ENCODE measurements at places on chromosomes 2 and 18. TPM values are rescaled to one million over a fixed set of nuclear protein-coding genes. Genes with fewer than 3 reads are reported as not detected.

The RAD51AP2 gene
- polyA plus RNA-seq: 0.12 TPM

The COL4A4 gene
- 44.2 TPM for polyA plus RNA-seq

The DYNC1I2 gene
- 178 TPM for polyA plus RNA-seq

The CROCC2 gene
- polyA plus RNA-seq: 0.06 TPM

The MORN2 gene
- 61.7 TPM for polyA plus RNA-seq

The TPO gene
- 0.10 TPM for polyA plus RNA-seq
